Anterior cingulate cortex (tissue), 58 donors: ENCODE measurements at places on chromosomes 12 and 14.

GRCh38 chr12:13163868-13164635, 32.5 kb upstream of the EMP1 start:
- DNase-seq = no peak

DNA sequence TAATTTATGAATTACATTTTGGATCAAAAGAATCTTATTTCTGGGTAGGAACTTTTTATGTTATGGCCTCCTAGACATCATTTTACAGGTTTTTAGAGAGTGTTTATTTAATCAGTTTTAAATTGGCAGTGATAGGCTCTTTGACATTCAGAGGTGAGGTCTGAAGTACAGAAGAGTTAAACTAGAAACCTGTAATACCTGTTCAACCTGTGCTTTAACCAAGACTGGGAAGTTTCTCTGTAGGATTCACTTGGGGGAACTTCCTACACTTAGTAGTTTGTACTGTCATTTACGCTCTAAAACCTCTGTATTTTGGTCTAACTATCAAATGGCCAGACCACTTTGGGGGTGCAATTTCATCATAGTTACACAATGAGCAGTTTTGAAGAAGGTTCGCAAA, 35.9 kb downstream of the PLEKHA5 start:
- no peak for DNase-seq

GRCh38 chr12:68609998-68610369, 715 bp upstream of the RAP1B start:
- DNase-seq = no peak

- DNase-seq = no peak
Measured at GRCh38 chr14:44396226-44396625, 110.9 kb downstream of the FSCB start.

DNA sequence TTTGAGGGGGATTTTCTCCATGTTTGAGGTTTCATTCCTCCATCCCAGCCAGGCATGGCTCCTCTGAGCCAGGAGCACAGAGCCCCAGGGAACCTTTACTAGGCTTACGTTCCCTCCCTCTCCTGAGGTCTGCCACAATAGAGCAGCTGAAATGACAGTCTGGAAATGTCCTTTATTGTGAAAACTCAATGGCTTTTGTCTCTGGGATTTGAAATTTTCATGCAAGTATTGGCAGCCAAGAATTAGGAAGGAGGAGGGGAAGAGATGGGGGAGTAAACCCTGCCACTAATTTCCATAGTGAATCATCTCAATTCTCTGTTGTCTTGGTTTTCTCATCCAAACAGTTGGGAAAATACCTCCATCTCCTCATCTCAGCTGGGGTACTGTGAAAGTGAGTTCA, 2.6 kb upstream of the PLEKHG3 start:
- no peak for DNase-seq

DNA sequence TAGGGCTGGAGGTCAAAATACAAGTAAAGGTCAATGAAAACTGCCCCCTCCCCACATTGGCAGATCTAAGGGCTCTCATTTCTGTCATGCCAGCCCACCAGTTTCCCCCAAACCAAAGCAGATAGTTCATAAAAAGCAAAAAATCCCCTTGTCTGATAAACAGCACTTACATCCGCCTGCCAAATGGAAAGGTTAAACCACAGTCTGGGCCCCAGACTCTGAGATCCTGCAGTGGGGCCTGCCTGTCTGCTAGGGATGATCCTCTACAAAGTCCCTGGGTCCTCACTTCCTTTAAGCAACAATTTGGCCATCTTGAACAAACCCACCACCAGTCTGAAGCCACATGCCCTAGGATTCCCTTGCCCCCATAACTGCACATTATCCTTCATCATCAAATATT, 9.7 kb upstream of the RPS26 start:
- DNase-seq = no peak

GRCh38 chr12:47813511-47814196, 6.0 kb downstream of the HDAC7 start:
- DNase-seq = no peak

DNA sequence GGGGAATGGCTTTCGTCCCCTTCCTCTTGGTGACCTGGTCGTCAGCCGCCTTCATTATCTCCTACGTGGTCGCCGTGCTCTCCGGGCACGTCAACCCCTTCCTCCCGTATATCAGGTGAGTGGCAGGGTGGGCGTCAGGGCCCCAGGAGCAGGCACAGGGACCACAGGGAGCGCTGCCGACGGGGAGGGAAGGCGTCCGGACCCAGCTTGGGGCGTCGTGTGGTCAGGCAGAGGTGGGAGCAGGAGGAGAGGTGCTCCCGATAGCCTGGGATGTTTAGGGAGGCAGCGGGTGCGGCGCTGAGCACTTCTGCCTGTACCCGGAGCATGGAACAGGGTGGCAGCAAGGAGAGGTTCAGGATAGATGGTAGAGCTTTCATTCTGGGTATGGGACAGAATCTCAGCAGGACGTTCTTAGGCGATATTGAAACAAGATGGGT, 444 bp downstream of the DRAM1 start:
- DNase-seq = no peak

- DNase-seq = no peak
Measured at GRCh38 chr12:20187456-20187855, 180.9 kb upstream of the PDE3A start.

DNA sequence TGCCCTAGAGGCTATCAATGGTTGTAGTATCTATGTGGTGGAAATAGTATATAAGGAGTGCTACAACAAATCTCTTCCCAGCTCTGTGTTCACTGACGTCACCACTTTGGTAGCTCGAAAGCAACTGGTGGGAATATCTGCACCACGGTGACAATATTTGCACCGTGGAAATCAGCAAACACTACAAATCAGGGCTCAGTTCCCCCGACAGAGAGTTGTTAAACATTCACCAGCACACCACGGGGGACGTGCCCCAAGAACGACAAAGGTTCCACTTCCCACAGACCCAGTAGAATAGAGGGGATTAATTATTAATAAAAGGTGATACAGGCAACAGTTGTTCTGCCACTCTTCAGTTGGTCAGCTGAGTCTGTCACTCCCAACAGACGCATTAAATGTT, 98.4 kb downstream of the CCDC60 start:
- no peak for DNase-seq

DNA sequence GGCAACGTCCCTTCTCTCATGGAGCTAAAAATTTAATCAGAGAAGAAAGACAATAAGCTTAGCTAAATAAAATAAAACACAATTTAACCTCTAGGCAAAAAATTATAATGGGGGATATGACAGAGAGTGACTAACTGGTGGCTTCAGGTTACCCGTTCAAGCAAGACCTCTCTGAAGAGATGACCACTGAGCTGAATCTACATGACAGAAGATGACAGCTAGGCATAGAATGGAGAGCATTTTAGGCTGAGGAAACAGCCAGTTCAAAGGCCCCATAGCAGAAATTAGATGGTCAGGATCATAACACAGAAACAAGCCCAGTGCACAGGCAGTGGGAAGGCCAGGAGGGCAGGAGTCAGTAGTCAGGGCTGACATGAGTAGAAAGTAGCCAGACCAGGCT, 1094.3 kb downstream of the VRK1 start:
- DNase-seq = no peak

GRCh38 chr12:127063339-127064072, 1203.5 kb upstream of the TMEM132C start:
- DNase-seq = no peak

GRCh38 chr12:1875608-1876007, 42.8 kb downstream of the CACNA2D4 start:
- DNase-seq = no peak

DNA sequence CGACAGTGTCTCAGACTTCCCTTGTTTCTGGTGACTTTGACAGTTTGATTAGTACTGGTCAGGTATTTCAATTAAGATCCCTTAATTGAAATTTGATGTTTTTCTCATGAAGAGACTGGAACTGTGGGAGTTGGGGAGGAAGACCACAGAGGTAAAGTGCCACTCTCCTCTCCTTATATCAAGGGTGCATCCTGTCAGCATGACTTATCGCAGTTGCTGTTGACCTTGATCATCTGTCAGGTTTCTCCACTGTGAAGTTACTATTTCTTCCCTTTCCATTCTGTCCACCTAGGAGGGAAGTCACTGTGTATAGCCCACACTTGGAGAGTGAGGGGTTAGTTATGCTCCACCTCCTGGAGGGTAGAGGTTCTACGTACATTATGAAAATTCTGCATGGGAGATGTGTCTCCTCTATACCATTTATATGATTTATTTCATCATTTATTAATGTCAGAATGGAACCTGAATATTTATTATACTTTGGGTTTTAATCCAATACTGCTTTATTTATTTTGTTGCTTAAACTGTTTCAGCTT, 40.3 kb upstream of the SMOC1 start:
- no peak for DNase-seq

DNA sequence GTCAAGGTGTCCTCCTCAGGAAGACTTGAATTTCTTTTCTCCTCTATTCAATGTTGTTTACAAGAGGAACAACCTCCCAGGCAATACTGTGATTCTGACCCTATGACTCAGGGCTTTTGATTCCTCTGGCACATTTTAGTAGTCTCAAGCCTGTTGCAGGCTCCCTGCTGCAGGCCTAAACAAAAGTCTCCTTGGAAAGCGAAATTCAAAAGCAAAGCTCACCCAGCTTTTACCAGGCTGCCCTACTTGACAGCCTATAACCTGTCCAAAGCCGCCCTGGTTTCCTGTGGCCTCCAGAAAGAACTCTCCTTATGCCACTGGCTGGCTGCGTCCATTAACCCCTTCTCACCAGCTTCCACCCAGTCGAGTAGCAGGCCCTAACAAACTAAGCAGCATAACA, 11.6 kb downstream of the FGD6 start:
- DNase-seq = no peak

GRCh38 chr12:34391771-34392581, 369.7 kb downstream of the ALG10 start:
- DNase-seq = no peak

GRCh38 chr14:96212140-96212539, 7.5 kb downstream of the BDKRB2 start:
- DNase-seq = no peak

DNA sequence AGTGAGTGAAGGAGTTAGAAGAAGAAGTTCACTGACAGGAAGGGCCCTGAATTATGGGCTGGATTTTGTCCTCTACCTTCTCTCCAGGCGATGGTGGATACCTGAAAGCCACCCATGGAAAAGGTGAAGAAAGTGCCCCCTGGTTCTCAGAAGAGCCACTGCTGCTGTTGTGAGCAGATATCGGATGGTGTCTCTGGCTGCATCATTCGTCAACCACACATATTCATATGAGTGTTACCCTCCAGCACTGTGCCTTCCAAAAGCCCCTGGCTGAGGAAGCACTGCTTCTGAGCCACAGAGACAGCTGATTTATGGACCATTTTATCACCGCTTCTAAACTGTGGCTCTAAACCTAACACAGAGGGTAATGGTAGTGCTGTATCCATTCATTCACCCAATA, 2.0 kb upstream of the ACTN1 start:
- DNase-seq = no peak

- no peak for DNase-seq
Measured at GRCh38 chr12:13171921-13172859, 24.3 kb upstream of the EMP1 start.

DNA sequence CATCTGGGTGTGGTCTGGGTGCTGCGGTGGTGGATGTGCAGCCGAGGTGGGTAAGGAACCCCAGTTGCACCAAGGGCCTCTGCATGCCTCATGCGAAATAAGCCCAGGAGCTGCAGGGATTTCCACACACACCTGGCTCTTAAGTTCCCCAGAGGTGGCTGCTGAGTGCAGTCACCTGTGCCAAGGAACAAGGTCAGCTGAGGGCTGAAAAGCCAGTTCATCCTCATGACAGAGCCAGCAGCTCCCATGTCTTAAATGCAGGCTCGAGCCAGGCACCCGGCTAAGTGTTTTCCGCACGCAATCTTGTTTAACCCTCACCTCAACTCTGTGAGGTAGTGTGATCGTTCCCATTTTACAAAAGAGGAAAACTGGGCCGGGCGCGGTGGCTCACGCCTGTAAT, 9.7 kb downstream of the HVCN1 start:
- DNase-seq = no peak

- DNase-seq = no peak
Measured at GRCh38 chr12:102232446-102232845, 34.8 kb upstream of the PMCH start.

DNA sequence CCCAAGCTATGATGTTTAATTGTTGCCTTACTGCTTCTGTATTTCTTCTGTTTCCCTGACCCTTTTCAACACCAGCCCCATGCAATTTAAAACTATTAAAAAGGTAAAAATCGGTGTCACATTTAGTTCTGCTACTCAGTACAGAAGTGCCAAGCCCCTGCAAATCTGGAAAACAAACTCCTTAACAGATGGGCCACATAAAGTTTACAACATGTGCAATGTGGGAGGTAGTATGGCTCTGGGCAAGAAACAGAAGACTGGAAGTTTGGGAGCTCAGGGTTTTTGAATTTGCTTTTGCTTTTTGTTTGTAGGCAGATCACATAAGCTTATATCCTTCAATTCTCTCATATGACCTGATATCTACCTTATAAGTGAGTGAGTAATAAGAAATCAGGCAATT, 404.0 kb upstream of the ATP2B1 start:
- DNase-seq = no peak

- no peak for DNase-seq
Measured at GRCh38 chr12:86261578-86261977, 5.4 kb upstream of the MGAT4C start.

GRCh38 chr12:109822416-109822815, 10.8 kb downstream of the TRPV4 start:
- no peak for DNase-seq

DNA sequence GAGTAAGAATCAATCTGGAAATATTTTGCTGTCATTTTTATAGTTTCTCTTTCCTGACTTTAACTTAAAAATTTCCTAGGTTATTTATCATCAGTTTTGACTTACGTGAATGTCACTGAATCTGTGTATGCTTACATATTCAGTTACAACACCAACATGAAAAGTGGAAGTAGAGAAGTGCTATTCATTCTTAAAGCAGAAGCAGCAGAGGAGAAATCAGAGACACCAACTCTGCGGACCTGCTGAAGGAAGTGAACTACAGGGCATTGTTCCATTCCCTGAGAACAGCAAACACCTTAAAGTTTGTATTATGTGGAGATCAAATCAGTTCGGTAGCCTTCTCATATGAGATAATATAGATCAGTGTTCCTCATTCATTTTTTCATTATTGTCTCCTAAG, 34.1 kb downstream of the RAD51B start:
- DNase-seq = no peak

GRCh38 chr12:42396473-42397259, 70.7 kb downstream of the PPHLN1 start:
- no peak for DNase-seq

GRCh38 chr14:80607430-80608190, 333.9 kb downstream of the CEP128 start:
- DNase-seq = no peak

GRCh38 chr12:11496157-11496851, 100.9 kb upstream of the PRB2 start:
- no peak for DNase-seq

GRCh38 chr12:81792666-81793065, 33.5 kb upstream of the PPFIA2 start:
- DNase-seq = no peak

DNA sequence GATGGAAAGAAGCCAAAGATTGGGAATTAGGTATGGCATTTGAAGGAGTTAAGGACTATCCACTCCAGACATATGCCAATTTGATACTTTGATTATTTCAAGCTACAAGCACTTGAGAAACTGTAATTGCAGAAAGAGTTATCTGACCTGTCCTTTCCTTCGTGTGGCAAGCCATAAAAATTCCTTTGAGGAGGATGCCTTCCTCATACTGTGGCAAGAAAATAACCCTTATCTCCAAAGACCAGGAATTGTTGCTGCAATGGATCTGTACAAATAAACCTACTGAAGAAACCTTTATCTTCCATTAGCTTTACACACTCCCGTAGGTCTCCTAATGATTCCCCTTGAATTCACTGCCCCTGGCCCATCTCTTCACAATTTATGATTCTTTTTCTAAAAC, 165.1 kb upstream of the AMIGO2 start:
- no peak for DNase-seq

- DNase-seq = no peak
Measured at GRCh38 chr12:116201908-116202307, 75.6 kb downstream of the MED13L start.
